ENCODE measurements at places on chromosomes 7 and 10. TPM values are rescaled to one million over a fixed set of nuclear protein-coding genes. Genes with fewer than 3 reads are reported as not detected.

Gene ANKRD30A
- not detected for total RNA-seq

Gene GARIN1A
- total RNA-seq, result 2.3 TPM

Gene RBAK
- 14.6 TPM for total RNA-seq

Gene LIPK
- total RNA-seq, result not detected

Data from MCF 10A (cell line).